ENCODE measurements at places on chromosomes 6 and 20.

GRCh38 chr6:157193443-157193996 is 129.8 kb downstream of the TMEM242 start:
- no peak for DNase-seq

DNA sequence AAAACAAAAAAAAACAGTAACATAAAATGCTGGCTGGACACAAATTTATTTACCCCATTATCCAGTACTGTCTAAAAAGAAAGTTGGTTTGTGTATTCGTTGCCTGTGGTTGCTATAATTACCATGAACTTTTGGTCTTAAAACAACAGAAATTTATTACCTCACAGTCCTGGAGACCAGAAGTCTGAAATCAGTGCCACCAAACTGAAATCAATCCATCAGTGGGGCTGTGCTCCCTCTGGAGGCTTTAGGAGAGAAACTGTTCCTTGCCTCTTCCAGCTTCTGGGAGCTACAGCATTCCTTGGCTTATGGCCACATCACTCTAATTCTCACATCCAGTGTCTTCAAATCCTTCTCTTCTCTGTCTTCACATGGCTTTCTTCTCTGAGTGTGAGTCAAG is 79.4 kb downstream of the SNX5 start:
- DNase-seq: no peak

GRCh38 chr6:109759098-109759955 is 68.2 kb downstream of the FIG4 start:
- DNase-seq: no peak

DNA sequence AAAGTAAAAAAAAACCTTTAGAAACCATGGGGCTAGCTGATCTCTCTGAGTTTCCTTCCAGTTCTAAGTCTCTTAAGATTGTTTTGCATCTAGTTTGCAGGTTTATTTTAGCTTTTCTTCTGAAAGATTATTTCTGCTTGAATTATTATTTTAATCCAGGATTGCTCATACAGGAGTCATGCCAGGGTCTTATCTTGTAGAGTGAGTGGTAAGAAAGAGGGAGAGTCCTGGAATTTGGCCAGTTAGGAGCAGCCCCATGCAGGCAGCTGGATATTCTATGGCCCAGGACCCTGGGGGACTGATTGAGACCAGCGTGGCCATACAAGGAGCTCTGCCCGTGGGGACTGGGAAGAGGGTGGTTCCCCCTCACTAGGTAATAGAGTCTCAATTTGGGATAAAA is 178.9 kb upstream of the HEY2 start:
- DNase-seq: no peak

DNA sequence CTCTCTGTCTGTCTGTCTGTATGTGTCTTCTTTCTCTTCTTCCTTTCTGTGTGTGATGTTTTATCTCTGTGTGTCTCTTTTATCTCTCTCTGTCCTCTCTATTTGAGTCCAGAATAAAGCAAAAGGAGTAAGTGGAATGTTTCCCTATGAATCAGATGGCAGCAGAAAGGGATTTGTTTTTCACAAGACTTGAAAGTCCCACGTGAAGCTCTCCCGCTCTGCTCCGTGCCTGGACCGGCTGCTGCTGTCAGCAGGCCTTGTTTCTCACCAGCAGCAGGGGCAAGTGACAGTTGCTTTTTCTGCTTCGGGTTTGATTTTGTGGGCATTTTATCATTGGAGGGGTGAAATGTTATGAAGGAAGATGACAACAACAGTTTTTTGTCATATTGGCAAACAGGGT is 212.7 kb downstream of the PACRG start:
- no peak for DNase-seq

DNA sequence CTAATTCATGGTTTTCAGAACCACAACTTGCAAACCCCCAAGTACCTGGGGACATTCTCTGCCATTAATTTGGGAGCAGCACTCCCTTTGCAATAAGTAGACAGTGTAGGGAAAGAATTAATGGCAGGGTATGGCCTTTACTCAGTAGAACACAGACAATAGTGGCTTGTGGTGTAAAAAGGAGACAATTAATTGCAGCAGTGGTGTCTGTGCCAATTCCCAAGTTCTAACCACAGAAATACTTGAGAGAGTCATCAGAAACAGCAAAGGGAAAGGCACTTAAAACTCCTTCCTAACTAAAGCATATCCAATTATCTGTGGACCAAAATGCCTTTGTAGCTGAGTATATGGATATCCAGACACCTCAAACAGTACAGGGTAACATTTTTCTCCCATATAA is 257.6 kb upstream of the POU3F2 start:
- no peak for DNase-seq

- no peak for DNase-seq
These were observed 58.2 kb upstream of the NAA20 start for GRCh38 chr20:19958928-19959327.

- peak; percentile 30 for DNase-seq
These were observed 14.6 kb upstream of the FAXC start for GRCh38 chr6:99364026-99364425.
